Dorsolateral prefrontal cortex (tissue), 122 donors: ENCODE measurements at places on chromosomes 5 and 9.

DNA sequence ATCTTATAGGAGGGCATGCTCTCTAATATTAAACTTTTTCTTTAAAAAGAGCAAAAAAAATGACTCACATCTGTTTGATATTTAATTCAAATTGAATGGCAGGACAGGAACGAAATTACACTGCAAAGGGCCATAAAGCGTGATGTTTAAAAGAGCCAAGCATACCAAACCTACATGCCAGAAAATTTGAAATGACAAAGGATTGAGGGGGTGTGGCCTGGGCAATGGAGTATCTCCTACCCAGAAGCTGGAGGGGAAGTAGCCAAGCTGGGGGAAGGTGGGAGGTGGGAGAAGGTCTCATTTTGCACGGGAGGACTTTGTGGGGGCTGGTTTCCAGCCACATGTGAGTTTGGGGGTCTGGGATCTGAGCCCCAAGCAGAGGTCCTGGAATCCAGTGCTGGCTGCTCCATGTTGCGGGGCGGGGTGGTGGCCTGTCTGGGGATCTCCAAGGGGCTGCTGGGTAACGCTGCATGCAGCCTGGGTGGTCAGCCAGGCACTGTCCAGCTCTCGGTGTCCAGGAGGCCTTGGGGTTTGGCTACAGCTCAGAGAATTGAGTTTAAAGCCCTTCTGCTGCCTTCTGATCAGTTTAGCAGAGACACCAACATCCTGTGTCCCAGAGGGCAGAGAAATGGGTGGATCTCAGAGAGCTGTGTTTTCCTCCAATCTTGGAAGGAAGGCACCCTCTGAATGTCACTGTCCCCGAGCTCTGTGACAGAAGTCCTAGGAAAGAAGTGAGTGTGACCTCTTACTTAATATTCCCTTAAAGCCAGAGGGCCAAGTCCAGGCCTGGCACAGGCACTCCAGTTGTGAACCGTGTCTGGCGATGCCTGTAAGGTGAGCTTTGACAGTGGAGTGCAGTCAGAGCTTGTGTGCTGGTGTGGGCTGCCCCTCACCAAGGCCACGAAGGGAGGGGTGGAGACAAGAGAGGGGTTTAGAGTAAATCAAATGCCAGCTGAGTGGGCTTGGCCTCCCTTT lies 7.6 kb downstream of the DCANP1 start:
- no peak for DNase-seq

GRCh38 chr5:59956130-59956783 lies 62.7 kb upstream of the PDE4D start:
- no peak for DNase-seq

DNA sequence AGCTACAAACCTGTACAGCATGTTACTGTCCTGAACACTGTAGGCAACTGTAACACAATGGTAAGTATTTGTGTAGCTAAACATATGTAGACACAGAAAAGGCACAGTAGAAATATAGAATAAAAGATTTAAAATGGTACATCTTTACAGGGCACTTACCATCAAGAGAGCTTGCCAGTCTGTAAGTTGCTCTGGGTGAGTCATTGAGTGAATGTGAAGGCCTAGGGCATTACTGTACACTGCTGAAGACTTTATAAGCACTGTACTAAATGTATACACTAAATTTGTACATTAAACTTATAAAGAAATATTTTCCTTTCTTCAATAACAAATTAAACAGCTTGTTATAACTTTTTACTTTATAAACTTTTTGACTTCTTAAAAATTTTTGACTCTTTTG lies 20.5 kb downstream of the ADRB2 start:
- DNase-seq, result no peak

- no peak for DNase-seq
These were observed 17.7 kb downstream of the ISOC1 start for GRCh38 chr5:129112295-129112694.

DNA sequence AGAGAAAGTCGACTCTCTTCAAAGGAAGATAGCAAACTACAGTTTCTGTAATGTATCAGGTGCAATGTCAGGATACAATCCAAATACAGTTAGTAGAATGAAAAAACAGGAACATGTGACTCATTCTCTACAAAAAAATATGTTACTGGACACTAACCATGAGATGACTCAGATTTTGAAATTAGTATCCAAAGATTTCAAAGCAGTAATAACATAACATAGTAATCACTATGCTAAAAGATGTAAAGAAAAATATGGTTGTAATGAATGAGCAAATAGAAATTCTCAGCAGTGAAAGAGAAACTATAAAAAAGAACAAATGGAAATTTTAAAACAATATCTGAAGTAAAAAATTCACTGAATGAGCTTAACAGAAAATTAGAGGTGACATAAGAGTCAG lies 42.3 kb downstream of the SHOC1 start:
- no peak for DNase-seq

GRCh38 chr9:101601904-101602765 lies 7.4 kb upstream of the PPP3R2 start:
- DNase-seq, result no peak

- no peak for DNase-seq
These were observed 28.7 kb upstream of the MEGF9 start for GRCh38 chr9:120742951-120743416.

- DNase-seq, result no peak
These were observed 106.6 kb upstream of the PJA2 start for GRCh38 chr5:109516390-109516789.

DNA sequence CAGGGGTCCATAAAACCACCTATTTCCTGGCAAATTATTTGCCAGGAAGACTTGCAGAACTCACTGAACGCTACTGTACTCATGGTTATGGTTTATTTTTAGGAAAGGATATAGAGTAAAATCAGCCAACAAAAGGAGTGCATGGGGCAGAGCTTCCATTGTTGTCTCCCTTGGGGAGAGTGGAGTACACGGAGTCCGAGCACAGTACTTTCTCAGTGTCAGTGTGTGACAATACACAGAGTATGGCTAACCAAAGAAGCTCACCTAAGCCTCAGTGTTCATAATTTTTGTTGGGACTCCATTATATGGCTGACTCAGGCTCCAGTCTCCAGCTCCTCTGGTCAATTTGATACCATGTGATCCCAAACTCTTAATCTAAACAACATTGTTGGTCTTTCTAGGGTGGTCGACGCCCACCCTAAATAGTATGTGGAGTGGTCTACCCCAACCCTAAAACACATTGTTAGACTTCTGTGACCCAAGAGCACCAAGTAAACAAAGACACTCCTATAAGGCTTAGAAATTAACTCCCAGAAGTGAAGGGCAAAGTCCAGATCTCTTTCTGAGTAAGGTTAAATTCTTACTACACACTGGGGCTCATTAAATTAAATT lies 74.9 kb downstream of the SLC44A1 start:
- no peak for DNase-seq

GRCh38 chr5:127967983-127968592 lies 115.5 kb upstream of the SLC12A2 start:
- DNase-seq, result no peak
